H4 (cell line): ENCODE measurements at places on chromosomes 5 and 9.

GRCh38 chr9:112203536-112203935, 28.4 kb upstream of the SUSD1 start:
- DNase-seq, result no peak

DNA sequence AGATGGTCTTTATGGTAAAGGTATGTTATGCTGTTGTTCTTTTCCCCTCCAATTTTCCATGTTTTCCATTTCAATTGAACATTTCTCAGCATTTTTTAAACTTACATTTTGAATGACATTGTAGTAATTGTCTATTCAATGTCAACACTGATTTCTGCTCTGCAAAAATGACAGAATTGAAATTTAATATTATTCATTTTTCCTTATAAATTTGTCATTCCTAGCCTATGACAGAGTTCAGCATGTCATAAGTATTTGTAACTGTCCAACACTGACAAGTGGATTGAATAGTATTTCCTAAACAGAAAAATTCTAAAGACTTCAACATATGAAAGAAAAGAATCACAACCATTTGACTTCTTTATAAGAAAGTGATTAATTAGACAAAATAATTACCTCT, 1478.3 kb upstream of the CDH6 start:
- no peak for DNase-seq

DNA sequence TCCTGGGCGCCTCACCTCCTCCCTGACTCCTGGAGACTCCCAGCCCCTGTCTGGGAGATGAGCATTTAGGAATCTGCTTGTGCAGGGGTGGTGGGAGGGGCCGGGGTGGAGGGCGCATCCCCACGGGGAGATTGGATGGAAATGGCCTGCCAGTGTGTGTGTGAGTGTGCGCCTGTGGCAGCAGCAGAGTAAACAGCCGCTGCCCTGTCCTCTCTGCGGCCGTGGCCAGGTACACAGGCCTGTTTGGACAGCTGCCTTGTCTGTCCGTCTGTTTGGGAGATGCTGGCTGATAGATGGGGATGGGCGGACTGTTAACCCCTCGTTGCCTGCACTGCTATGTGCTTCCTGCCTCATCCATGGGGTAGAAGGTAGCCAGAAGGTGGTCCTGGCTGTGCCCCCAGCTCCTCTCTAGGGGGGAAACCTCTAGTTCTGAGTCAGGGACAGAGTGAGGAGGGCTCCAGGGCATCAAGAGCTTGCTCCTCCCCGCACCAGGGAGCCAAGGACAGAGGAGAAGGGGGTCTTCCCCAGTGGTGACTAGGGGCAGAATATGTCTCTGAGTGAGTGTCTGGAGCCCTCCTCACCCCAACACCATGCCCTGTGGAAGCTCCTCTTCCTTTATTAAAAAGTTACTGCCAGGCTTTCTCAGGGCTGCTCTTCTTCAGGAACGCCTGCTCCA, 60.1 kb downstream of the LMX1B start:
- no peak for DNase-seq

- DNase-seq, result no peak
These were observed 1081.6 kb upstream of the ACO1 start for GRCh38 chr9:31302620-31303418.

DNA sequence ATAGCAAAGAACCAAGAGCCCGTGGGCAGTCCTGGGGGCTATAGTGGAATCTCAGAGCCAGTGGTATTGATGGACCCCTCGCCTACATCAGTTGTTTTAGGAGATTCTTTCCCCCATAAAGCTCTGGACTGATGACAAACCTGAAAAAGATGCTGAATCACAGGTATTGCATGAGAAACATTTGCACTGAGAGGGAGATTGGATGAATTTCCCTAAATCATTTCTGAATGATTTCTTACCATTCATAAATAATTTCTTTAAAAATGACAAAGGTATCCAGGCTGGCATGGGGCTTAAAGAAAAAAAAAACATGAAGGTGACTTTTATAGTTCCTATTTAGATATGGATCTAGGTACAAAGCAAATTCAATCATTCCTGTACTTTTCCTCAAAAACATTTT, 54.0 kb upstream of the SLIT3 start:
- no peak for DNase-seq

DNA sequence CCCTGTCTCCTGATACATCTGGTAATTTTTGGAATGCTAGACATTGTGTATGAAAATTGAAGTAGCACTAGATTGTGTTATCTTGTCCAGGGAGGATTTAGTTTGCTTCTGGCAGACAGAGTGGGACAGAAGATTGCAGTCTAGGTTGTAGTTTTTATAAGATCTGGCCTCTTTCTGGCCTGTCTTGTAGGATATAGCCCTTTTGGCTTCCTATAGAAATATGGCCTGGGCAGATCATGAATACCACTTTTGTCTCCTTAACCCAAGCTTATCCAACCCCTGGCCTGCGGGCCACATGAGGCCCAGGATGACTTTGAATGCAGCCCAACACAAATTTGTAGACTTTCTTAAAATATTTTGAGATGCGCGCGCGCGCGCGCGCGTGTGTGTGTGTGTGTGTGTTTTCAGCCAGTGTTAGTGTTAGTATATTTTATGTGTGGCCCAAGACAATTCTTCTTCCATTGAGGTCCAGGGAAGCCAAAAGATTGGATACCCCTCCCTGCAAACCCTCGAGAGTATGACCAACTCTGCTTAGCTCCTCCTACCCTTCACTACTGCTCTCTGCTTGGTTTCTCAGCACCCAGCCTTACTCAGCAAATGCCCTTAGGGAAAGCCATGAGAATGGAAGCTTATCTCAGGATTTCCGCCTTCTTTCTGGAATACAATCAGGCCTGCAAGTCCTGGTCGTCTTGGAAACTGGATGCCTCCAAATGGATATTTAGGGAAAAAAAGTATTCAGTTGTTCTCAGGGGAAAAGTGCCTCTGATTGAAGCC, 26.5 kb downstream of the ANKRD33B start:
- peak; percentile 92 for DNase-seq

GRCh38 chr9:88373045-88373444, 15.2 kb upstream of the SPIN1 start:
- DNase-seq, result no peak

DNA sequence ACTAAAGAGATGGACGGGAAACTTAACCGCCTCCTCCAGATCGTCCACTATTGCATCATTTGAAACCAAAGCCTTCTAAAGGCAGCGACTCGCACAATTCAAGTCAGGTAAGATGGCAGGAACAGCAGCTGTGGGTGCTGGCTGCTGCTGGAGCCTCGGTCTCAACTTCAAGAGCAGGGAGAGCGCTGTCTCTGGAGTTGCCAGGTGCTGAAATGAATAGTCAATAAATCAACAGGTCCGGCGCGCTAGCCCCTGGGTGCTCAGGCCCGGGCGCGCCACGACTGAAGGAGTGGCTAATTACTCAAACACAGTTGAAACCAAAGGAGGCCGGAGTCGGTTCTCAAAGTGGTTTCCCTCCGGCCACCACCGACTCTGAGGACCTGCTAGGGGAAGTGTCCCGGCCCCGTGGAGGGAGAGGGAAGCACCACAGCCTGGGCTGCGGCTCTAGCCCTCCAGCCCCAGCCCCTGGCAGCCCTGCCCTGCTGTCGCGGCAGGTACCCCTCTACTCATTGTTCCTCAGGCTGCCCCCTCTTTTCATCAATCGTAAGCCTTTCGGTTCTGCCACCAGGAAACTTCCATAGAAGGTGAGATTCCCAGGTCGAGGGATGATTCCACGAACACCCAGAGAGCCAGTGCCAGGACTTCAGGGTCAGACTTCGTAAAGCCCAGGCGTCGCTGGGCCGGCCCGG, 804 bp downstream of the TTC39B start:
- DNase-seq, result peak; percentile 21

- DNase-seq, result no peak
These were observed 6.5 kb downstream of the ZNF462 start for GRCh38 chr9:106869458-106869857.

- no peak for DNase-seq
These were observed 56.6 kb downstream of the KCNN2 start for GRCh38 chr5:114418176-114419066.

GRCh38 chr5:180830253-180831138, 27.9 kb upstream of the MGAT1 start:
- peak; percentile 43 for DNase-seq

- peak; percentile 16 for DNase-seq
These were observed 1.6 kb upstream of the SUB1 start for GRCh38 chr5:32583582-32584232.

DNA sequence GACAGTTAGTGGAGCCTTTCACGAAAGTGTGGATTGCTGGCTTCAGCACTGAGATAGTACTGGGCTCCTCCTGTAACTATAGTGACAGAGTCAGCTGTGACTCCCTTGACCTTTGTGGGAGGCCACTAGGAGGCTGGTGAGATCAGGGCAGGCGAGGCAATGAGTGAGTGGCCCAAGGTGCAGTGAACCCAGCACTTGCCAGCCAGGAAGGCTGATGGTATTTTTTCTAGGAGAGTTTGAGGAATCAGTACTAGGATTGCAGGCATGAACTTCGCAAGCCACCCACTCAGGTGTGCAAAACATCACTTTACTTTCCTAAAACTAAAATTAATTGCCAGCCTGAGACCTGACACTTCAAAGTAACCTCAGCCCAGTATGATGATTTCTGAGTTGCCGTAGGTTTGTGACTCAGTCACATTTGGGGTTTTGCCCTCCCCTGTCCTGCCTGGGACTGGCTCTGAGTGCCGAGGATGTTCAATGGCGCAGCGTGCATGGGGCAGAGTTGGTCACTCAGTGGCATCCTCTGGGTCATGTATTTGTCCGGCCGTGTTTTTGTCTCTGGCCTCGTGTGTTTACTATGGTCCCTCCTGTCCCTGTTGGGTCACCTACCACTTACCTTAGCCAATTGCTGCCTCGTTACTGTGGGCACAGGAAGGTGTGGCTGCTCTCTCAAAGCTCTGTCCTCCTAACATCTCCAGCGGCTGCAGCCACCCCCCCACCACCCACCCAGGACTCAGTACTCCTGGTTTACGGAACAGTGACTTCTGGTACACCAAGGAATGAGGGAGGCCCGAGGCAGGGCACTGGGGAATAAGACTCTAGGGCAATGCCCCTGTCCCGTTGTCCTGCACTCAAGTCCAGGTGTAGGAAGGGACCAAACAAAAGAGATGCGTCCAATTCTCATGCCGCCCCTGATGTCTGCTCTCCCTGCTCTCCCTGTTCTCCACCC, 67.2 kb downstream of the IL31RA start:
- no peak for DNase-seq

- DNase-seq, result no peak
These were observed 124.6 kb downstream of the GNAQ start for GRCh38 chr9:77906991-77907390.

DNA sequence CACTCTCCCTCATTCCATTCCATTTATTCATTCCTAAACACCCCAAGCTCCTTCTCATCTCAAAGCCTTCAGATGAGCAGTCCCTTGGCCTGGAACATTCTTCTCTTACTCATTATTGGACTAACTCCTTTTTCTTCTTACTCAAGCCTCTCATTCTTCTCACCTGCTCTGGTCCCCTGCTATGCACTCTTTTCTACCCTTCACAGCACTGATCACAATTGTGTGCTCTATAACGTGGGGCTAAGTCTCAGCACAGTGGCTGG, 212.4 kb downstream of the MAPKAP1 start:
- DNase-seq, result no peak

GRCh38 chr9:127013597-127013996, 99.0 kb downstream of the RALGPS1 start:
- no peak for DNase-seq

- no peak for DNase-seq
These were observed 5.6 kb downstream of the ADGRD2 start for GRCh38 chr9:124455820-124456219.

- DNase-seq, result peak; percentile 68
These were observed 935.7 kb upstream of the NUDT12 start for GRCh38 chr5:104498281-104498680.
